ENCODE measurements at places on chromosomes 11 and 22.

DNA sequence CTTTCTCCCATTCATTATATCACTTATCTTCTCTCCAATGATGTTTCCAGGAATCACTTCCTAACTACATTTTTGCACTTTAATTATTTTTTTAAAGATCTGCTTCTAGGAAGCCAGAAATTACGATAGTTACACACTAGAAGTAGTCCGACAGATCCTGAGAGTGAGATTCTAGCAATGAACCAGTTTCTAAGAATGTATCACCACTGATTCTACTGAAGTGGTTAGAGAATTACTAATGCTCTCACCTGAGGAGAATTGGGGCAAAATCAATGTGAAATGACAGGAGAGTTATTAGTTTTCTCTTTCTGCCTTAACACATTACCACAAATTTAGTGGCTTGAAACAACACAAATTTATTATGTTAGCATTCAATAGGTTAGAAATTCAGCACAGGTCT lies 241.2 kb downstream of the CASP12 start:
- no peak for DNase-seq

DNA sequence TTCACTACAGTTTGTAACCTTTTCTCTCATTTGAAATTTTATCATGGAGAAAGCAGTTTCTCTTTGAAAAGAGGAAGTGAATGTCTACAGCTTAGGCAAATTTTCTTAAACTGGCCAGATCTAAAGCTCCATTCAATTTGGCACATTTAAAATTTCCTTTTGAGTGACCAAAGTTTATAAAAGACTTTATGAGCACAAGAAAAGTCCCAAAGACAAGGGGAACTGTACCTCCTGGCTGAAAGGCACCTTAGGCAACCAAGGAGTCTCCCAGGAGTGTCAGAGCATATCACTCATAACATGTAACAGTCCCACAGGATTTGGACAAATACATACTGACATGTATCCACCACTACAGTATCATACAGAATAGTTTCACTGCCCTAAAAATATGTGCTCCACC lies 41.3 kb downstream of the NARS2 start:
- DNase-seq = no peak

DNA sequence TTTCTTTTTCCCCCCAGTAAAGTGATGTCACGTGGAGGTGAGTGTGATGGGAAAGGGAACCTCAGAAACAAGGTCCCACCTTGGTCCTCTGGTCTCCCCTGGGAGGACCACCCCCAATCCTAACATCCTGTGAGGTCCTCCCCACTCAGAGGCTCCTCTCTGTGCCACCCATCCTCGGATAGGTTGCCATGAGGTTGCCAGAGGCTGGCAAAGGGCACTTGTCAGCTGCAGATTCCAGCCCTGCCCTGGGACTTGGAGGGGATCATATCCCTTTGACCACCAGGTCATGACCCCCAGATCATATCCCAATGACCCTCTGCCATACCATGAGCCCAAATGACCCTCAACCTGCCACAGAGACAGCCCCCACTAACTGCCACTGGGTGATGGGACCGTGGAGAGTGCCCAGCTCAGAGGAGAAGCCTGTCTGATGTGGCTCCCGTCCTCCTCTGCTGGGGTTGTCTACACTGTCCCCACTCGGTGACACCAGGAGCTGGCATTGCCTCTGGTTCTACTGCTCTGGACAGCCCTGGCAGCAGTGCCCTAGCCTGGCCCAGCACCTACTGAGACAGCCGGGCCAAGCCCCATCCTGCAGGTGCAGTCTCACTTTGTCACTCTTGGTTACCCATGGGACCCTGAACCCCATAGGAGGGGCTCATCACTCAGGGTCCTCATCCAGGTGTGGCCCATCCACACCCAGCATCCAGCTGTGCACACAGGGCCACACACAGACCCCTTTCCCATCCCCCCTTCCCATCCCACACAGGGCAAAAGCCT lies 90.2 kb upstream of the KCNQ1OT1 start:
- no peak for DNase-seq

DNA sequence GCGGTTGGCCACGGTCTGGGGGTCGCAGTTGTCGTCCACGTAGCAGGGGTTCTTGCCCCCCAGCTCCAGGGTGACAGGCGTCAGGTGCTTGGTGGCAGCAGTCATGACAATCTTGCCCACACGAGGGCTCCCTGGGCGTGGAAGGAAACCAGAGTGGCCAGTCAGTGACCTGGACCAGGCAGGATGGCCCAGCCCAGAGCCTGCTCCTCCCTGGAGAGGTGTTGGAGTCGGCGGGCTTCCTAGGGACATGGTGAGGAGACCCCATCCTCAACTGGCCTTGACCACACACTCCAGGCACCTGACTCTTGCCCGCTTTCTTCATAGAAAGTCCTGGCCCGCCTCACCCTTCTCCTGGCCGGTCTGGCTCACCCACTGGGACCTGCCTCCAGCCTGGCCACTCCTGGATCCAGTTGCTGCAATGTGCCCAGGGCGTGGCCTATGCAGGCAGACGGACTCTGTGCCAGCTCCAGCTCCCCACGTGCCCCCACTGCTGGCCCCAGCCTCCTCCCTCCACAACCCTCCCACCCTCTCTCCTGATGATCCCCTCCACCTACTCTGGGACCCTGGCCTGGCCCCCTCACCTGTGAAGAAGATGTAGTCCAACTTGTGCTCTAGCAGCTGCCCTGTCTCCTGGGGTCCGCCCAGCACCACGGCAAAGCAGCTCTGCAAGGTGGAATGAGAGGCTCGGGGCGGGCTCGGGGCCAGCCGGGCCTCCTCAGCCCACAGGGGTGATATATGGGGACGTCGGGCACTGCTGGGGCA lies 8.7 kb downstream of the ALDH3B2 start:
- no peak for DNase-seq

- DNase-seq = no peak
Measured at GRCh38 chr11:28123151-28123581, 15.0 kb downstream of the METTL15 start.

DNA sequence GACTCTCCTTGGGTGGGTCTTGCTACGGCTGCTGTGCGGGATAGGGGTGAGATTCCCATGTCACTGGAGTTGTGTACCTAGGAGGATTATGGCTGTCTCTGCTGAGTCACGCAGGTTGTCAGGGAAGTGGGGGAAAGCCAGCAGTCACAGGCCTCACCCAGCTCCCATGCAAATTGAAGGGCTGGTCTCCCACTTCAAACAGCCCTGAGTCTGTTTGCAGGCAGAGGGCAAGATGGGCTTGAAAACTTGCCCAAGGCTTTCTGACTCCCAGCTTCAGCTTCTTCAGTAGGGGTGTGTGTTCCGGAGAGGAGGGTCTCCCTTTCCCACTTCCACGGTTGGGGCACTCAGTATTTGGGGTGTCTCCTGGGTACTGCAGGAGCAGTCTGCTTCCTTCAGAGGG lies 10.9 kb upstream of the SC5D start:
- DNase-seq = no peak

DNA sequence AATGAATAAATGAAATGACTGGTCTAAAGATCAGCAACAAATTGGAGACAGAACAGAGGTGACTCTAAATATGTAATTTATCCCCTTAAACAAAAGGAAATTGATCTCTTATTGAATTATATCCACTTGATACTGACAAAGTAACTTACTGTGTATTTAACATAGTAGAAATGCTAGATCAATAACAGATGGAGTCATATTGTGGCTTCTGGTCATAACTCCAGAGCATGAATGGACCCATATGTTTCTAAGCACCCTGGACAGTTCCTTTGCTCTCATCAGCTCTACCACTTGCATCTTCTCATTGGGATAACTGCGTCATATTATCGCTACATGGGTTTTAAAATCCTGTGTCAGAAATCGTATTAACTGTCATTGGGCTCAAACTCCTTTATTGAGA lies 222.3 kb downstream of the ETS1 start:
- no peak for DNase-seq

DNA sequence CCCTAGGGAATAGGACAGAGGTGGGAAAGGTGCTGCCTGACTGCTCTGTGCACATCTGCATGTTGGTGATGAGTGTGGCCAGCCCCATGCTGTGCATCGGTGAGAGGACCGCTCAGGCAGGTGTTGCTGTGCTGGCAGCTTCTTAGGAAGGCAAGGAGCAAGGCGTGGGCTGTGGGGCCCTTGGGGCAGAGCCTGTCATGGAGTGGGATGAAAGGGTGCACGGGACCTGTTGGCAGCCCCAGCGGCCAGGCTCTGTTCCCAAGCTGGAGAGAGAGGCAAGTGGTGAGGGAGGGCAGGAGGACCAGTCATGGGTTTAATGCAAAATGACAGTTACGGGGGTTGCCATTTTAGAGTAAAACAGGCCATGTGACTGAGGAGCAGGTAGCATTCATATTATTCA lies 78.3 kb downstream of the ZBTB16 start:
- DNase-seq = no peak

- no peak for DNase-seq
Measured at GRCh38 chr11:103812680-103813079, 223.8 kb upstream of the DDI1 start.

DNA sequence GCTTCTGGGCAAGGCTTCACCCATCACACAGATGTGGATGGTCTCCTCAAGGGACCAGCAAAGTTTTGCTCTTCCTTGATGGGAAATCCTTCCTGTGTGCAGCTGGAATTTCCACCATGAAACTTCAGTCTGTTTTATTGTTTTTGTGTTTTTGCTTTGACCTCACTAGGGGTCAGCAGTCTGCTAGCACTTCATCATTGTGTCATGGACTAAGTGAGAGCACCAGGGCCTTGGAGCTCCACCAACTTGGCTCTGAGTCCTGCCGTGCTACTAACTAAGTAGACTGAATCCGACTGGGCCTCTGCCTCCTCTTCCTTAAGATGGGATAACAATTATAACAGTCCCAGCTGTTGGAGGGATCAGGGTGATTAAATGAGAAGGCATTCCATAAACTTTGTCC lies 305.8 kb upstream of the NCAM1 start:
- DNase-seq = no peak

DNA sequence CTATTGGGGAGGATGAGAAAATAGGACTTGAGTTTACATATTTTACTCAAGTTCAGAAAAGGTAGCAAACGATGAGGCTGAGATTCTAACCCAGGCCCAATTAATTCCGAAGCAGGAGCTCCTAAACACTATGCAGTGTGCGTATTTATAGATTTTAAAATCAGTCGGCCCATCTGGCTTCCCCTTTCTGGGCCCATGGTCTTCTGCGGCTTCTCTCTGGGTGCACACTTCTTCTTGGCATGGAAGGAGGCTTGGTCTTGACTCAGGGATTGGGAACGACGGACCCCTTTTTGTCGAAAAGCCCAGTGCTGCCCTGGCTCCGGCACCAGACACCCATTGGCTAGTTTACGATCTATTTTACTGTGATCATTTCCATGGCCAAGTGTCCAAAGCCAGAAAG lies 1433.8 kb downstream of the BRD1 start:
- DNase-seq = no peak
